ENCODE measurements at places on chromosomes 12 and 14.
A peak's percentile ranks its signal among the peaks of the same experiment; 100 is the strongest.

DNA sequence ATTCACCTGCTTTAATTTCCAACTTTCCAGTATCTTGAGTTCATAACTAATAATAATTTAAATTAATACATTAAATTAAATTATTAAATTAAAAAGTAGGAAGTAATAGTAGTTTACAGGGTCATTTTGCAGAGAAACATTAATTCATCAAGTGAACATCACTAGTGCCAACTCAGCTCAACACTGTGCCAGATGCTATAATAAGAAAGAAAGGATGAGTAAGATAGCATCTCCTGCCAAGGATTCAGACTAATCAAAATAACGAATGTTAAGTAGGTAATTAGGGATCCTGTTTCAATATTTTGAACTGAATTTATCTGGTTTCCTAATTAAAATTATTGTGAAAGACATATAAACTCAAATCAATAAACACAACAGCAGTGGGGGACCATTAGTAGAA lies 596.7 kb downstream of the SLC6A15 start:
- DNase-seq, result no peak

DNA sequence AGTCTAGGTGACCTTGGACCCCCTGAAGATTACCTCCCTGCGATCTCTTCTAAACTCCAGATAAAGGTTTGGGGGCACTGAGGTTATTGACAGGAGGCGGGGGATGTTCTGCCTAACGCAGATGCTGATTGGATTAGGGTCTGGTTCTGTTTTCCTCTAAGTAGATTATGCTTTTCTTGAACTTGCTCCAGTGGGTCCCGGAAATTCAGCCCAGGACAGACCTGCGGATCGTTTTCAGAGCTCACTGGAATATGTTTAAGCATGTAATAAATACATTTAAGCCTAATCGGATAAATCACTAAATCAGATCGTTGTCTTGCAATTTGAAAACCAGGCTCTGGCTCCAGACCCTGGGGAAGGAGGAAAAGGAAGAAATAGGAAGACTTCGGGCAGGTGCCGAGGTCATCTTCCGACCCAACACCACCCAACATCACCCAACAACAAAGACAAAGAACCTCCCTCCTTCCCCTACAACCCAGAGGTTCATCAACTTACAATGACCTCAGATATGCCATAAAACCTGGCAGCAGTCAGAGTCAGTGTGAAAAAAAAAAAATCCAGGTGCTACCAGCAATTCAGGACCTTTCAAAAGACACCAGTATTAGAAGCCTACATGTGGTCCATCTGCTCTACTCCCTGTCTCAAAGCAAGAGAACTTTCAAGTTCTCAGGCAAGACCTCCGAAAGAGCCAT lies 148.4 kb downstream of the KSR2 start:
- DNase-seq, result no peak

- DNase-seq, result peak; percentile 25
Observed at GRCh38 chr14:91373591-91374254, 43.9 kb downstream of the CCDC88C start.

DNA sequence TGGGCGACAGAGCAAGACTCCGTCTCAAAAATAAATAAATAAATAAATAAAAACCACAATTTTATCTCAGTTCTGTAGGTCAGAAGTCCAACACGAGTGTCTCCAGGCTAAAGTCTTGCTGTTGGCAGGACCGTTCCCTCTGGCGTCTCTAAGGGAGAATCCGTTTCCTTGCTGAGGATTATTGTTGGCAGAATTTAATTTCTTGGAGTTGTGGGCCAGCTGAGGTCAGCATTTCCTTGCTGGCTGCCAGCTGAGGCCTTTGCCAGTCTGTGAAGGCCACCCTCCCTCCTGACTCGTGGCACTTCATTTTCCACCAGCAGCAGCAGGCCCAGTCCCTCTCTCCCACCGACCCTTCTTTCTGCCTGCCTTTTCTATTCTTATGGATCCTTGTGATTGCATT lies 17.2 kb downstream of the PSMC1 start:
- DNase-seq, result no peak

DNA sequence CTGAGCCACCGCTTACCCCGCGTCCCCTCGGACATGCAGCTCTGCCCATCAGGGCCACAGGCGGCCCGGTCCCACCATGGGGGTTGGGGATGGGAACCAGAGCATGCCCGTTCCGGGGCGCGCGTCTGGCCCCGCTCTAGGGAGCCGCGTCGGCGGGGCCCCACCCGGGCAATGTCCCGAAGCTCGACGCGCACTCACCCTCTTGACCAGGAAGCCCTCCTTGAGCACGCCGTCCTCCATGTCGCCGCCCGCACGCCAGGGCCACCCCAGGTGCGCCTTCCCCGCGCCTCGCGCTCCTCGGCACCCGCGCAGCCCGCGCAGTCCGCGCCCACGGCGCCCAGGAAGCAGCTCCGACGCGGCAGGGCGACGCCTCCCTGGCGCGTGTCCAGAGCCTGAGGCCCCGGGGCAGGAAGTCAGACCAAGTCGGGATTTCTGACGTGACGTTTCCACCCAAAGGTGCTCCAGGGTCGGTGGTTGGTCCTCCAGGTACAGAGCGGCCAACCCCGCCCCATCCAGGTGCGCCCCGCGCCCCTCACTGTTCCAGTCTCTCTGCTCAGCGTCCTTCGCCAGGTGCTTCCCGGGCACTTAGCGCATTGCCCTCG lies at the start of gene PLEK2:
TSS of gene PLEK2 (minus strand) at position 346 of the 602 bp plus-strand sequence. CDS start at position 240, 106 bp downstream.
- peak; percentile 93 for DNase-seq

GRCh38 chr12:65123435-65124063 lies 2.4 kb upstream of the WIF1 start:
- DNase-seq, result no peak

DNA sequence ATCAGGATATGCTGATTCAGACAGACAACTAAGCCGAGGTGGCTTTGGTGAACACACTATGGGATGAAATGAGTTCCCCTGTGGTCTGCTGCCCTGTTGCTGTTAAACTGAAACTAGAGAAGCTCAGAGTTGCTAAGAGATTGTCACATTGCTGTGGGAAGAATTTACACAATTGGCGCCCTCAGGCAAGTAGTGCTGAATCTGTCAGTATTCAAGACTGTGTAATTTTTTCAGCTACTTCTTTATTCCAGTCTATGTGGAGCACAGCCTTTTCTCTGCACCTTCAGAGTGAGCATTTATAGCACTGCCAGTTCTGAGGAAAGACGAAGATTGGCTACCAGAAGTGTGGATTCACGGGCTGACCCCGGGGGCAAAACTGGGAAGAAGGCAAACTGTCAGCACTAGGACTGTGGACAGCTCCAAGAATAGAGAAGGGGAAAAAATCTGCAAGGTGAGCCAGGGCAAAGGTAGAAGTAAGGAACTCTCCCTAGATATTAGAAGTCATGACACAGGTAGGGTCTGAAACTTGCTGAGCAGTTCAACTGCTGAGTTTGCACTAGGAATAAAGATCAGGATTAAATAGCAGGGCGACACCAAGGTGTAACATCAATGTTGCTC lies 218.8 kb upstream of the TMPO start:
- DNase-seq, result no peak

GRCh38 chr12:4230526-4230925 lies 43.0 kb upstream of the CCND2 start:
- no peak for DNase-seq

DNA sequence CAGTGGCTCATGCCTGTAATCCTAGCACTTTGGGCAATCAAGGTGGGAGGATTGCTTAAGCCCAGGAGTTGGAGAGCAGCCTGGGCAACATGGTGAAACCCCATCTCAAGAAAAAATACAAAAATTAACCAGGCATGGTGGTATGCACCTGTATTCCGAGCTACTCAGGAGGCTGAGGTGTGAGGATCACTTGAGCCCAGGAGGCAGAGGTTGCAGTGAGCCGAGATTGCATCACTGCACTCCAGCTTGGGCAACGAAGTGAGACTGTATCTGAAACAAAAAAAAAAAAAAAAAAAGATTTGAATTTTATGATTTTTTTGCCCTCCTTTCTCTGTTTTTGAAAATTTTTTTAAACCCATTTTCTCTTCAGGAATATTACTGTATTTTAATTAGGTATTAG lies 17.7 kb downstream of the C12orf75 start:
- no peak for DNase-seq

DNA sequence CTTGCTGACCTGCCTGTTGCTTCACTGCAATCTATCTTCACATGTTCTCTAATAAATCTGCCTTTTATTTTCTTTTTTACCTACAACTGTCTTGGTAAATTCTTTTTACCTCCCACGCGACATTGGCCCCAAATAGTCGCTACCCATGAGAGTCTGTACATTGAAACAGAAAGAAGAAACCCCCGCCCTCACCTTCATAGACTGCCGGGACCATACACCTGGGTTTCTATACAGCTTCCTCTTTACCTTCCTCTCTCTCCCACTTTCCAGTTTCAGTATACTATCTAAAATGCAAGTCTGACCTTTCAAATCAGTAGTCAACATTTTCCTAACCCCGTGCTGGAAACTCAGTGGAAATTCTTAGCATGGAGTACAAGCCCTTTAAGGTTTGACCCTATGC lies 4.8 kb downstream of the SLC8A3 start:
- no peak for DNase-seq

DNA sequence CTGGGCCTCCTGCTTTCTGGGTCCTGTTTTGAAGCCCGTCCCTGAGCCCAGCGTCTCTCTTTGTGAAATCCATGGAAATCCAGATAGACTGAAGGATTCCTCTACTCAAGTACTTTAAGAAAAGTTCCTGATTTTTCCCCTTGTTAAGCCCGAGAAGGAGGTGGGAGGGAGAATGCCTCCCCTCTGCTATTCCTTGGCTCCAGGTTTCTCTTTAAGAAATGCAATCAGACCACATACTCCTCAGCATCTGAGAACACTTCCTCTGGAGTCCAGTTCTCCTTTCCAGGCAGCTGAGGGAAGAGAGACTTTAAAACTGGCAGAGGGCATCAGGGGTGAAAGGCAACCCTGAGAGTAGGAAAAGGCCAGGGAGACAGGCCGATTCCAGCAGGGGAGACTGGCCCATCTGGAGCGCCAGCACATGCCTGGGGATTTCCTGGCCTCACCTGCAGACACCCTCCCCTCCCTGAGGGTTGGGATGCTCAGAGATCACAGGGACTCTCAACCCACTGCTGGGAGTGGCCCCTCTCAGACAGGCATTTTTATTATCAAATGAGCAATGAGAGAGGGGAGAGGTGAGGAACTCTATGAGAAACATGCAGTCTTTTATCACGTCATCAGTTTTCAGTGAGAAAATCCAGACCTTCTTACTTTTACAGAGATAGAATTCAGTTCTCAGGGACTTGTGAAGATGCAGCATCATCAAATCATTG lies 2.0 kb upstream of the EMP1 start:
- DNase-seq, result peak; percentile 49

- no peak for DNase-seq
Observed at GRCh38 chr14:102602421-102603292, 10.2 kb downstream of the RCOR1 start.

GRCh38 chr14:68623826-68624225 lies 169.0 kb downstream of the ZFP36L1 start:
- DNase-seq, result no peak

DNA sequence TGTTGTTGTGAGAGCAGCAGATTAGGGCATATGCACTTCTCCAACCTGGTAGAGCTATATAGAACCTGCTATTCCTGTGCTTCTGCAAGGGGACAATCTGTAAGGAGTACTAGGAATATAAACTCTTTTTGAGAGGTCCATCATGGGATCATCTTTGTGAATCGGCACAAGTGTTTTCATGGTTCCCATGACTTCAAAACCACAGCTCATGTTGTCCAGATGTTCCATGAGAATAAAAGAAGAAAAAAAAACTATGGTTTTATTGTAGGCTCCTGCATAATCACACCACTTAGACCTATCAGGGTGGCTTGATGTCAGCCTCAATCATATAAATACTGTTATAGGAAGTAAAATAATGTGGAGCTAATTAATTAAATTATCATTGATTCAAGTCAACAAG lies 311.4 kb upstream of the ATP2B1 start:
- DNase-seq, result no peak

- DNase-seq, result peak; percentile 2
Observed at GRCh38 chr14:101600336-101600890, 39.1 kb downstream of the DIO3 start.

GRCh38 chr14:93113678-93114067 lies 2.1 kb downstream of the ITPK1 start:
- DNase-seq, result no peak

DNA sequence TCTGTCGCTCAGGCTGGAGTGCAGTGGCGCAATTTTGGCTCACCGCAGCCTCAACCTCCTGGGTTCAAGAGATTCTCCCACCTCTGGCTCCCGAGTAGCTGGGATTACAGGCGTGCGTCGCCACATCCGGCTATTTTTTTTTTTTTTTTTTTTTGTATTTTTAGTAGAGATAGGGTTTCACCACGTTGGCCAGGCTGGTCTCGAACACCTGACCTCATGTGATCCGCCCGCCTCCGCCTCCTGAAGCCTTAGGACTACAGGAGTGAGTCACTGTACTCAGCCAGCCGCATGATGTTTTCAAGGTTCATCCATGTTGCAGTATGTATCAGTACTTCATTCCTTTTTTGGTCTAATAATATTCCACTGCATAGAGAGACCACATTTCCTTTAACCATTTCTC lies 2.4 kb upstream of the RNF34 start:
- DNase-seq, result no peak

- DNase-seq, result no peak
Observed at GRCh38 chr12:124380796-124381455, 86.0 kb downstream of the RFLNA start.

DNA sequence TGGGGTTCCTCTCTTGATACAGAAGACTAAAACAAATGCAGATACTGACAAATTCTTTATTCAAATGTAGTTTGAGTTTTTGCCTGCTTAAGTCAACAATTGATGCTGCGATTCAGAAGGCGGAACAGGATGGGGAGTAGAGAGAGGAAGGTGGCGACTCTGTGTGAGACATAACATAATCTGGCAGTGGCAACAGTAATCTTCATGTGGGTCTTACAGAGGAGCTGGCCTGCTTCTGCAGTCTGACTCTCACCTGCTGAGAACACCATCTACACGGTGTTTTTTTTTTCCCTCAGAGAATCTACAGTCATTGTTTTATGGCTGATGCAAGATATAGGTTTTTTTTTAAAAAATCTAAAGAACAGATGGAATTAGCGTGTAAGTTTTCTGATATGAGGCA lies 10.1 kb downstream of the CCDC92 start:
- no peak for DNase-seq

DNA sequence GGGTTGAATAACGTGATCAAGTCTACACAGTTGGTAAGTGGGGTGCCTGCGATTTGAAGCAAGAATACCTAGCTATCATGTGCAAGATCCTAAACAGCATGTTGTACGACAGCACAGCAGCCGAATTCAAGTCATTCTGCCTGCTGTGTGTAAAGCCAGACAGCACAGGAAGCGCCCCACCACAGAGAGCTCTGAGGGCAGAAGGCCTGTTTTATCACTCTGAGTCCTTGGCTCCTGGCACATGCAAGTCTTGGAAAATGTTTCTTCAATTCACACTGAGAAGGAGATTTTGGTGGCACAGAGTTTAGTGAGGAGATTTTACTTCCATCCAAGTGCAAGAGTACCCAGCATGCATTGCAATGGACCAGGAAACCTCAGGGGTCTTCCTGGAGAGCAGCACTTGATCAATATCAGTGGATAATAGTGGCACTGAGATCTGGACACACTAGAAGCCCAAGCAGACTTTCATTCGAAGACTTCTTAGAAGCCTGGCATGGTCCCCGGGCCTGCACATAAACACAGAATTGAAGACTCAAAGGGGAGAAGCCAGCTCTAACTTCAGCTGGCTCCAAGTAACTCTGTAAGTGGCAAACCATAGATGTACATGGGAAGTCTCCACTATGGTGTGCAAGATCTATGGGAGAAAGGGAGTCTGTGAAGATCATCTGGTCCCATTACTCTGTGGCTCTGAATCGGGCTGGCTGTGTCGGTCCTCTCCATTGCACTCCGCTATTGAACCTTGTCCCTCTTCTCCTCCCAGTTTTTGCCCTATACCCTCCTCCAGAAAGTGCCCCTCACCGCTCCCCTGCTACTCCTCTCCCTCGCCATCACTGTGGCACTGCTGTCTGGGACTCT lies 1.5 kb upstream of the KRT1 start:
- no peak for DNase-seq

Data from PC-9 (cell line).